Mucosa of descending colon (tissue), 3 donors: ENCODE measurements at places on chromosomes 13 and 19. TPM values are rescaled to one million over a fixed set of nuclear protein-coding genes. Genes with fewer than 3 reads are reported as not detected.

PABPC3 gene
- total RNA-seq, result not detected

DNA sequence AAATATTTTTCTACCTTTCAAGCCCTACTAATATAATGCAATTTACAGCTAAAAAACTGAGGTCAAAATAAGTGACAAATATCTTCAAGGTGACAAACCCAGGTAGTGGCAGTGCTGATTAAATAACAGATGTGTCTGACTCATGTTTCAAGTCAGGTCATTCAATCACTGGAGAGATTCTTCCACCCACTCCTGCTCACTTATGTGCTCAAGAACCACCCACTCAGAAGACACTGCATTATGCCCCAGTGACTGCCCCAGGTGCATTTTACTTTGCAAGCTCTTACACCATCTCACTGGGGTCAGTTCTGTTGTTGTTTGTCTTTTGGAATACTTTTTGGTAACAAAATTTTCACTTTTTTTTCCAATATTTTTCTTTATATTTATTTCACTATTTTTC lies 2.2 kb downstream of the ZNF100 start:
- DNase-seq, result no peak

DNA sequence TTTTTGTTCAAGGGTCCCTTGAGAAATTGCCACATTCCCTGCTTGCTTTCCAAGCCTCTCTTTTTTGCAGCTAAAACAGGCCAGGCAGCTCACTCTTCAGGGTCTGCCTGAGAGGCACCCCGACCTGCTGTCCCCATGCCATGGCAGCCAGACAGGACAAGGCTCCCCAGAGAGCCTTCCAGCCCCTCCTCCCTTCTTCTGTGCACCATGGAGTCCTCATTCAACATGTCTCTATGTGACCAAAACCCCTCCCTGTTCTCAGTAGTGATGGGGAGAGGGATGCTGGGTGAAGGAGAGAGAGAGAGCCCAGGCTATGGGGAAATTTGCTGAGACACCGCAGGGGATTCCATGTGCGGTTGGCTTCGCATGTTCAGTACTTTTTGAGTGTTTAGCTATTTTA lies 384.2 kb upstream of the ZNF507 start:
- no peak for DNase-seq

DNA sequence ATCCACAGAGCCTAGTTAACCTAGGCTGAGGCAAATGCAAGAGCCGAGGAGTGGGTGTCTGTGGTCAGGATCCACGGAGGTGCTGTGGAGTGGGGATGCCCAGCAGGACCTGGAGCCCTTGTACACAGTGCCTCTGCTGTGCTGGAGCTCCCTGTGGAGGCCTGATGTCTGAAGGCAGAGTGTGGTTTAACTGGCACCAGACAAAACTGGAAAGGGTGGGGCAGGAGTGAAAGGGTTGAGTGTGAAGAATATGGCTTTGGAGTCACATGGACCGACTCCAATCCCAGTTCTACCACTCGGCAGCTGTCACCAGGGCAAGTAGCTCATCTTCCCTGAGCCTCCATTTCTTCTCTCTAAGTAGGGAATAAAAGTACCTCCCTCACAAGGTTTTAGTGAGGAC lies 60.3 kb upstream of the GPR12 start:
- no peak for DNase-seq

GRCh38 chr19:38743394-38744297 lies 628 bp downstream of the CAPN12 start:
- DNase-seq, result no peak

ADGRE3 gene
- not detected for total RNA-seq

DNA sequence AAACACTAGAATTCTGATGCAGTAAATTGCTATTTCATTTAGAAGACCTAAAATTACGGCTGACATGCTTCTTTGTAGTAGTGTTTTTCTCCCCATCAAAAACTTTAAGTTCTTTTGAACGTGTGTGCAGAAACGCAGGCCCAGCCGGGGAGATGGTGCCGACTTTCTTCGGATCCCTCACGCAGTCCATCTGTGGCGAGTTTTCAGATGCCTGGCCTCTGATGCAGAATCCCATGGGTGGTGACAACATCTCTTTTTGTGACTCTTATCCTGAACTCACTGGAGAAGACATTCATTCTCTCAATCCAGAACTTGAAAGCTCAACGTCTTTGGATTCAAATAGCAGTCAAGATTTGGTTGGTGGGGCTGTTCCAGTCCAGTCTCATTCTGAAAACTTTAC lies 98.3 kb downstream of the TNFRSF19 start:
- no peak for DNase-seq
